ENCODE measurements at places on chromosomes 2 and 18. TPM values are rescaled to one million over a fixed set of nuclear protein-coding genes. Genes with fewer than 3 reads are reported as not detected.

The MEIS1 gene
- total RNA-seq: 43.0 TPM

The KCNF1 gene
- not detected for total RNA-seq

The CYRIA gene
- 14.9 TPM for total RNA-seq

The KCNE4 gene
- not detected for total RNA-seq

- DNase-seq: no peak
- no peaks in the 10 kb centered on the region for H3K4me1 ChIP-seq
- H3K4me3 ChIP-seq: no peak overlapping the region
- no peaks in the 10 kb centered on the region for H3K27me3 ChIP-seq
- H3K27ac ChIP-seq: no peak overlapping the region
- no peaks in the 10 kb centered on the region for H3K36me3 ChIP-seq
Measured at GRCh38 chr2:95552911-95553310, 38.9 kb upstream of the TRIM43 start.

DNA sequence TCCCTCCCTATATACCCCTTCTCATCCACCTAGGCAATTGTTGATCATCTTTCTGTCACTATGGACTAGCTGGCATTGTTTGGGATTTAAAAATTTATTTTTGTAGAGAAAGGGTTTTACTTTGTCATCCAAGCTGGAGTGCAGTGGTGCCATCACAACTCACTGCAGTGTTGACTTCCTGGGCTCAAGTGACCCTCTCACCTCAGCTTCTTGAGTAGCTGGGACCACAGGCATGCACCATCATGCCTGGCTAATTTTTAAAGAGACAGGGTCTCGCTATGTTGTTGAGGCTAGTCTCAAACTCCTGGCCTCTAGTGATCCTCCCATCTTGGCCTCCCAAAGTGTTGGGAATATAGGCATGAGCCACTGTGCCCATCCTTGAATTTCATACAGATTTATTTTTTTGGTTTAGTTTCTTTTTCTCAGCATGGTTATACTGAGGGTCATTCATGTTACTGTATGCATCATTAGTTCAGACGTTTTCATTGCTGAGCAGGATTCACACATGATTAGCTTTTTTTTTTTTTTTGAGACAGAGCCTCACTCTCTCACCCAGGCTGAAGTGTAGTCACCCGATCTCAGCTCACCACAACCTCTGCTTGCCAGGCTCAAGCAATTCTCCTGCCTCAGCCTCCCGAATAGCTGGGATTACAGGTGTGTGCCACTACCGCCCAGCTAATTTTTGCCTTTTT, 8.6 kb upstream of the PCARE start:
- H3K4me1 ChIP-seq: no peaks in the 10 kb centered on the region
- H3K27me3 ChIP-seq: no peaks in the 10 kb centered on the region
- no peaks in the 10 kb centered on the region for H3K36me3 ChIP-seq
- no peak for DNase-seq
- H3K4me3 ChIP-seq: no peak overlapping the region
- no peak overlapping the region for H3K27ac ChIP-seq

DNA sequence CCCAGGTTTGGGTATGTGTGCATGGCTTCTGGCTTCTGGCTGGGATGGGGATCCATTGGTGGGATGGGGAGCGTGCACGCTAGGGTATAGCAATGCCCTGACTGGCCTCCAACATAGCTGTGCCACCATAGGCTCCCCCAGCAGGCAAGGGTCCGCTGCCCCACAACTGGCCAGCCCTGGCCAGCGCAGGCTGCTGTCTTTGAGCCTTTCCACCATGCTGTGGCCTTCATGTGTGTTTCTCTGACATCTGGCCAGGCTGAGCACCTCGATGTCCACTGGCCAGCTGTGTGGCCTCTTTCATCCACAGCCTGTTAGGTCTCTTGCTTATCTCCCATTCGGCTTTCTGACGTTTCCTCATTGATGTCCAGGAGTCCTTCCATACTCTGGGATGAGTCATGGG, 231.3 kb downstream of the NDUFA10 start:
- H3K27ac ChIP-seq: no peak overlapping the region
- no peaks in the 10 kb centered on the region for H3K27me3 ChIP-seq
- no peaks in the 10 kb centered on the region for H3K36me3 ChIP-seq
- no peak overlapping the region for H3K4me3 ChIP-seq
- DNase-seq: no peak
- H3K4me1 ChIP-seq: no peaks in the 10 kb centered on the region

DNA sequence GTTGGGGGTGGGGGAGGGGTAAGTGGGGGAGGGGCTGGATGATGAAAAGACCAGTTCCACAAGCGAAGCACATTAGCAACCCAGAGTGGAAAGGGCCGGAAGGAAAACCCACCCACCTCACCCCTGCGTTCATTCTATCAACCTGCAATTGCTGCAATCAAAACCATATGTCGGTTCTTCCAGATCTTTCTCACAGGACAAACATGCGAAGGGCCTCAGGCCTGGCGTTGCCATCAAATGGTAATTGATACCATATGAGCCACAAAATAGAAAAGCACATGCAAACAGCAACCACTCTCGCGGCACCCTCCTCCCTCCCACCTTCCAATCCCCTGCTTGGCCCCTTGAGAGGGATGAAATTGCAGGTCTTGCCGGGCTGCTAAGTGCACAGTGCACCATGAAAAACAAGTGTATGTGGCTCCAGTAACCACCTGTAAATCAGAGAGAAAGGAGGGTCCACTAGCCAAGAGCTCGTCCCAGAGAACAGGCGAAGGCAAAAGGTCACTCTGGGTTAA, 287.5 kb downstream of the TCF4 start:
- no peaks in the 10 kb centered on the region for H3K36me3 ChIP-seq
- peaks cover 4% of the 10 kb centered on the region for H3K4me1 ChIP-seq
- no peak for DNase-seq
- no peak overlapping the region for H3K4me3 ChIP-seq
- no peaks in the 10 kb centered on the region for H3K27me3 ChIP-seq
- H3K27ac ChIP-seq: no peak overlapping the region

DNA sequence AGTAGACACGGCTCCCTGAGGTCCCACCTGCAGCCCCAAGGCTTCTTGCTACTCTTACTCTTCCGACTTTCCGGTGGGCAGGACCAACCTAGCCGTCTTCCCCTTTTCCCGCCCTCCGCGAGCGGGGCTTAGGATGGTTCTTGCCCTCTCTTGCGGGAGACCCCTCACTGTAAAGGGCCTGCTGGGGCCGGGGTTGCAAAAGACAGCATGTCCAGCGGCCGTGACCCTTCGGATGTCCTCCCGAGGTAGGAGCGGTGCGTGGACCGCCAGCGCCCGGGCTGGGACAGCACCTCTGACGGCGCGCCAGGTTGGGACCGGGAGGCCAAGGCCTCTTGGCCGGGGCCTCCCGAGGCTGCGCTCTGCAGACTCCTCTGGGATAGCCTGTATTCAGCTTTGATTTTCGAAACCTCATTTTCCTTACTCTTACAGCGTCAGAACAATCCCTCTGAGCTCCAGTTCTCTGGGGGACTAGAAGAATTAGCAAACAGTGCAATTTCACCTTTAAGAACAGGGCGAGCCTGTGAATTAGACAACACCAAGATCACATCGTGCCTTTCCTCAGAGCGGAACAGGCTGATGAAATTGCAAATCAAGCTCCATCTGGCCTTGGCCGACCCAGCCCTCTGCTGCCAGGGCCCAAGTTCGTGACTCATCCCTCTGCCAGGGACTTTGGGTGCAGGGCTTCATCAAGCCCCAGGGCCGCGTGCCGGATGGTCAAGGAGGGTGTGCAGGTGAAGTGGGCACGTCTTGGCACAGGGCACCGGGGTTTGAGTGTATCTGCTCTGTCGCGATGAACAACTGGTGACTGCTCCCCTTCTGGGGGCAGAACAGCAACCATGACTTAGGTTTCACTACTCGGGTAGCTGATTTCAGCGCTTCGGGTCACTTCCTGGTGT, 777 bp downstream of the MOCOS start:
- H3K27me3 ChIP-seq: no peaks in the 10 kb centered on the region
- H3K27ac ChIP-seq: peak overlapping the region; percentile 79
- DNase-seq: no peak

GRCh38 chr2:164187121-164187520, 434.2 kb downstream of the GRB14 start:
- H3K4me1 ChIP-seq: no peaks in the 10 kb centered on the region
- H3K27me3 ChIP-seq: no peaks in the 10 kb centered on the region
- H3K36me3 ChIP-seq: no peaks in the 10 kb centered on the region
- no peak overlapping the region for H3K4me3 ChIP-seq

- no peak overlapping the region for H3K27ac ChIP-seq
- no peak for DNase-seq
- H3K4me3 ChIP-seq: no peak overlapping the region
Measured at GRCh38 chr2:106107509-106108131, 86.5 kb downstream of the UXS1 start.

DNA sequence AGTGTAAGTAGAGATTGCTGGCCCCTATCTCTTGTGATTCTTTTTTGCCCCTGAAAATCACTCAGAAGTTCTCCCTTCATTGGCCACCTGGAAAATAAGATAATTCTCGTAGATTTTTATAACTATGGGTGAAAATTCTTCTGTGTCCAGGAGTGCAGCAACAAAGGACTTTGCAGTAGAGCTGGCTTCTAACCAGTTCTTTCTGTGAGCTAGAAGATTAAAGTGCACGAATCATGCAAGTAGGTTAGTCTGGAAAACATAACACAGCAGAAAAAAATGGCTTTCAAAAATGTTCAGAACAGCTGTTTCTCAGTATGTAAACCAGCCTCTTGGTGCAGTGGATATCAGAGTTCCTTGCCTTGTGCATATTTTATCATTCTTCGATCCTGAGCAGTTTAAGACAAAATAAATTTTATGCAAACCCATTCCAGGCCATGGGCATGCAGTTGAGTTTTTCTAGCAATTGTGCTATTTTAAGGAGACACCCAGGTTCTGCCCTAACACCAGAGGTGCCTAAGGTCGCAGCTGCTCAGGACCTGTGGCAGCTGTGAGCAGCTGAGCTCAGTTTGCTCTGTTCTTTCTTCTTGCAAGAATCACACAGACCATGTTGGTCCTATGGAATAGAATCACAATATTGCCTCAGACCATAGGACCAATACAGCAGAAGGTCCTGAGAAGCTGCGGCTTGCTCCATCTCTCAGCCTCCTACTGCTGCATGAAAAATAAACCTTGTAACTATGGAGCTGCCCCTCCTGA, 80.9 kb upstream of the BCL2L11 start:
- no peak overlapping the region for H3K4me3 ChIP-seq
- DNase-seq: no peak
- H3K4me1 ChIP-seq: no peaks in the 10 kb centered on the region
- H3K36me3 ChIP-seq: no peaks in the 10 kb centered on the region

DNA sequence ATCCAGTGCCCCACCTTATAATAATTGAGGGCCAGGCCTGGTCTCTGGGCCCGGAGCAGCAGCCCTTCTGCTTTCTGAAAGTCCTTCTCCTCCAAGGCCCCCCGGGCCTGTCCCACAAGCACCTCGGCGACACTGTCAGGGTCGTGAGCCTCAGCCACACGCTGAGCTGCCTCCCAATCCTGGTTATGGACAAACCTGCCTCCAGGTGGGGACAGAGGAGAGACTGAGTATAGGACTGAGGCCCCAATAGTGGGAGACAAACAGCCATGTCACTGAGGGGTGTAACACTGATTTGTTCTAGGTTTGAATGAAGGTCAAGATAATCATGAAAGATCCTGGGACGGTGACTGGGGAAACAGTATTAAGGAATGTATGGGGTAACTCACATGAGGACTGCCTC, 11.8 kb downstream of the KRTCAP3 start:
- no peaks in the 10 kb centered on the region for H3K27me3 ChIP-seq
- H3K4me1 ChIP-seq: no peaks in the 10 kb centered on the region
- no peak overlapping the region for H3K27ac ChIP-seq
- DNase-seq: no peak
- H3K4me3 ChIP-seq: no peak overlapping the region

DNA sequence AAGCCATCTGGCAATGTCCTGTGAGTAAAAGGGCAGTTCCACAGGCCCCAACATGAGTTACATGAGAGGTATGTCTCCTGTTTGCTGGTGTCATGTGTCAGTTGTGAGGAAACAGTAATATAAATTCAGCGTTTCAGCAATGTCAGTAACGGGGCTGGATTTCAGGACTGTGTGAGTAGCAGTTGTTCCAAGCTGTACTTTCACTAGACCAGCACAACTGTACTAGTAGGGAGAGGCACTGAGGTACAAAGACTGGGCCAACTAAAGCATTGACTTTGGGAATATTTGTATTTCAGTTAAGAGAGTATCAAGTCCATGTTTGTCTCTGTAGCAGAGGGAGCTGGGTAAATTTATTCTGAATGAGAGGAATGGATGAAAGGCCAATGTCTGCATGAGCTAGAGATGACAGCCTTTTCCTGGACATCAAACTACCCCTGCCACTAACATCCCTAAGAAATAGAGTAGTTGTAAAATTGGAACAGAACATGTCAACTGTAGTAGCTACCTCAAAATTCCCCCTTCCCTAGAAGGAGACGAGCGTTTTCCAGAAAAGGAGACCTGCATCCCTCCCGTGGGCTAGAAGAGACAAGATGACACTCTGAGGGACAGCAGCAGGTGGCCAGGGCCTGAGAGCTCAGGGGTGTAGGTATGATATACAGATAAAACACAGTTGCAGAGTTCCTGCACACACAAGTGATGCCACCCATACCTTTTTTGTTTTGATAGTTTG, 24.4 kb downstream of the EIF4E2 start:
- H3K4me3 ChIP-seq: no peak overlapping the region
- DNase-seq: no peak
- H3K36me3 ChIP-seq: peaks cover 32% of the 10 kb centered on the region
- H3K4me1 ChIP-seq: no peaks in the 10 kb centered on the region
- H3K27ac ChIP-seq: no peak overlapping the region
- no peaks in the 10 kb centered on the region for H3K27me3 ChIP-seq

GRCh38 chr2:133541797-133542196, 26.5 kb downstream of the NCKAP5 start:
- no peaks in the 10 kb centered on the region for H3K4me1 ChIP-seq
- no peaks in the 10 kb centered on the region for H3K36me3 ChIP-seq
- H3K4me3 ChIP-seq: no peak overlapping the region
- H3K27ac ChIP-seq: no peak overlapping the region
- H3K27me3 ChIP-seq: no peaks in the 10 kb centered on the region

DNA sequence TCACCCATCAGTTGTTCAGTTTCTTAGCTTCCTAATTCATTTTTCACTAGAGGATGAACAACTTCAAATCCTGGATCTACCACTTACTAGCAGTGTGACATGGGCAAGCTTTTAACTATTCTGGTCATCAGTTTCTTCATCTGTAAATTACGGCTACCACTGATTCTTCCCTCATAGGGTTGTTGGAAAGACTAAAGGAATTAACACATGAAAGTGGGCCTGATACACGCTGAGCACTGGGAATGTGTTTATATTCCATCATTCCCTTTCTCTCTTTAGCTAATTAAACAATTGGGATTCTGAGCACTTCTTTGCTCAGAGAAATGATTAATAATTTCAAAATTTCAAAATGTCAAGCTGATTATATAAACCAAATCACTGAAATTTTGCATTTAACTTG, 862.3 kb upstream of the GCFC2 start:
- H3K27me3 ChIP-seq: no peaks in the 10 kb centered on the region
- H3K4me1 ChIP-seq: no peaks in the 10 kb centered on the region
- DNase-seq: no peak
- H3K4me3 ChIP-seq: no peak overlapping the region
- no peaks in the 10 kb centered on the region for H3K36me3 ChIP-seq

Measured in upper lobe of left lung (tissue), 6 donors.